GM12891 (cell line): ENCODE measurements at places on chromosomes 6 and 20.

DNA sequence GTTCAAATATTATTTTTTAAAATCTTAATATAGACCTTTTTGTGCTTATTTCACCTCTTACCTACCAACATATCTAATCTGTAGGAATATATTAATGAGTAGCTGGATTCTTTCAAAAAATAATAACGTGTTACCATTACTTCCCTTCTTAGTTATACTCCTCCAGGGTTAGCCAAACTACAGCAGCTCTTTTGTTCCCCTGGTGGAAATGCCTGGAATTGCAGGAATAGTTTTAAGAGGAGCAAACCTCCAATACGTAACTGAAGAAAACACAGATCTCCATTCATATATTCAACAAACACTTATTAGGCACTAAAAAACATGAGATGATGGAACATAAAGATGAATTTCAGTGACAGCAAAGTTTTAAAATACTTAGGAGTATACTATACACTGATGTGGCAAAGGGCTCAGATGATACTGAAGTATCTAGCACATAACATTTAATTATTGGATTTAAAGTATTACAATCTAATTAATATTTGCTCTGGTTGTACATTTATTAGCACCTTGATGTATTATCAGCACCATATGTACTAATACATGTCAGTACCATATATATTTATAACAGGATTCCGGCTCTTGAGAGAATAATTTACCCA is 78.3 kb downstream of the TBX18 start:
- peak; percentile 7 for DNase-seq

DNA sequence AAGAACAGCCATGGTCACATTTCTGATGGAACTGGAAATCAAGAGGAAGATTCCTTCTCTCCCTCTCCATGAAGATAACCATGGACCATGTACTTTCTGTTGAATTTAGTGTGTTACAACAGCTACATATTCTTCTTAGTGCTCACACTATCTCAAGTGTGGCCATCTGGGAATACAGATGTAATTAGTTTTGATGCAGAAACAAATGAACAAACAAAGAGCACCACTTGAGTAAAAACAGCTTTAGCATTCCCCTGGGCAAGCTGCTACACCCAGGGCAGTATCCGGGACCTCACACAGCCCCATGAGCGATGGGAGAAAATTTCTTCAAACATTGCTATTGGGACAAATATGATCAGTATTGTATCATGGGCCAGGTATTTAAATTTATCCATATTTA is 75.2 kb downstream of the RAMACL start:
- no peak for DNase-seq

DNA sequence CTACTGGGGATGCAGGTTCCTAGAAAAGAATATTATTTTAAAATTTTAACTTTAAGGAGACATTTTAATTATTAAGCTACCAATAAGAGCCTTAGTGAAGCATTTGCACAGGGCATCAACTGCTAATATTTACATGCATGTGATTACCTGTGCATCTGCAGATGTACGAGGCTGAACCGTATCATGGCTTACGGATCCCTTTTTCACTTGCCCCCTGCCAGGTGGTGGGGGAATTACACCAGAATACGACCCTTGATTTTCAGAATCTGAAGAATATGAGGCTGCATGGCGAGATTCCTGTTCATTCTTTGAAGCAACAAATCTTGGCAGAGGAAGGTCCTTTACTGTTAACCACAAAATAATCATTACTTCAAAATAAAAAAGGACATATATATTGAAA is 42.7 kb downstream of the REPS1 start:
- no peak for DNase-seq

DNA sequence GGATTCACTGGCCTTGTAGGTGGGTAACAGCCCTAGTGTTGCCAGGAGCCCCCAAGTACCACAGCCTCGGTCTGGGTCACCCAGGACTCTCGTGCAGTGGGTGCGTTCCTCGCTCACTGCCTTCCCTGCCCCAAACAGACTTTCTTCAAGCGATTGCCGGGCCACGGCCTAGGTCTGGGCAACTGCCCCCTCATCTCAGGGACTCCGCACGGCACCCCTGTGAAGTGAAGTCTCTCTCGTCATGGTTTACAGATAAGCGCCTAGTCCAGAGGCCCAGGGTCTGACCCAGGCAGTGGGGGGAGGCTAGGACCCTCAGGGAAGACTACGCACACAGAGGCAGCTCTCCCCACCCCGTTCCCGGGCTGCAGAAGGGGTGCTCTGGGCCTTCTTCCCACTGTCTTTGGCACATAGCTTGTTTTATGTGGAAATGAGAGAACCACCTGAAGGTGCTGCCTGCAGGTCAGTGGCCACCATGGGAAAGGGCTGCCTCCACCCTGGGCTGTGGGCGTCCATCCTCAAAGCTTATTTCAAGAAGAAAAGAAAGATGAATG is 220.8 kb downstream of the ERMARD start:
- DNase-seq, result no peak

- DNase-seq, result no peak
These were observed 71.5 kb upstream of the ATXN1 start for GRCh38 chr6:16832721-16833120.
